ENCODE measurements at places on chromosomes 1 and 21.
A peak's percentile ranks its signal among the peaks of the same experiment; 100 is the strongest.

GRCh38 chr1:202282596-202283283 lies 59.0 kb downstream of the UBE2T start:
- no peak for DNase-seq

DNA sequence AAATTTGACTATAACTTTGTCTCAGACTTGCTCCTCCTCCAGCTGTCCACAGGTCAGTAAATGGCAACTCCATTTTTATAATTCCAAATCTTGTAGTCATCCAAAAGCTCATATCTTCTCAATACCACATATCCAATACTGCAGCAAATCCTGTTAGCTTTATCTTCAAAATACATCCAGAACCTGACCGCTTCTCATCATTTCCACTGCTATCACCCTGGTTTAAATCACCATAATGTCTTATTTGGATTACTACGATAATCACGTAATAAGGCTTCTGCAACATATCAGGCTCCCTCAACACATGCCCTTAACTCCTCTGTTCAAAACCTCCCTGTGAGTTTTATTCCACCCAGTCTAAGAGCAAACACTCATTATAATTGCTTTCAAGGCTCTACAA lies 34.5 kb downstream of the ERO1B start:
- no peak for DNase-seq

DNA sequence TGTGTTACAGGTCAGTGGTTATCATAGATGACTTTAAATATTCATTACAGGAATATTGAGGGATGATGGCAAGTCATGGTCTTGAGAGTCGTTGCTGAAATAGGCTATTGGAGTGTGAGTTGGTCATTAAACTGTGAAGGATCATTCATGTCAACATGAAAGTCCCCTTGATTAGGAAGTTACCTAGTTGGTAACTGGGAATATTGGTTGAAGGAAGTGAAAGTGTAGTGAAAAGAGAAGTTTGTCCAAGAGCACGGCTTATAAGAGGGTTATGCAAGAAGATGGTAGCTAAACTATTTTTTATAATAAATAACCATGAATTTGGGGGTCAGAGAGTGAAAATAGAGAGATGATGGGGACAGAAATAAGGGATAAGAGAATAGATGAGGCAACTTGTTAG lies 16.9 kb downstream of the CRB1 start:
- DNase-seq: no peak

DNA sequence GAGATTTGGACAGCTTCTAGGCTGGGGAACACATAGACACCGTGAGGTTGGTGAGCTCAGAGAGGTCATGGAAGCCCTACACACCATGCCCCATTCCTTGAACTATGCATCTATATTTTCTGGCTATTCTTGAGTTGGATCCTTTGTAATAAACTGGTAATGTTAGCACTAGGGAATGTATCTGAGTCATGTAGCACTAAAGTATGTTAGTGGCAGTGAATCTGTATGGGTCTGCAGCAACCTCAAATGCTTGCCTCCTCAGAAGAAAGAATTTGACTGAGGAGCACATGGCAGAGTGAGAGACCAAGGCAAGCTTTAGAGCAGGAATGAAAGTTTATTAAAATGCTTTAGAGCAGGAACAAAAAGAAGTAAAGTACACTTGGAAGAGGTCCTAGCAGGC lies 43.7 kb upstream of the LRRC7 start:
- no peak for DNase-seq

DNA sequence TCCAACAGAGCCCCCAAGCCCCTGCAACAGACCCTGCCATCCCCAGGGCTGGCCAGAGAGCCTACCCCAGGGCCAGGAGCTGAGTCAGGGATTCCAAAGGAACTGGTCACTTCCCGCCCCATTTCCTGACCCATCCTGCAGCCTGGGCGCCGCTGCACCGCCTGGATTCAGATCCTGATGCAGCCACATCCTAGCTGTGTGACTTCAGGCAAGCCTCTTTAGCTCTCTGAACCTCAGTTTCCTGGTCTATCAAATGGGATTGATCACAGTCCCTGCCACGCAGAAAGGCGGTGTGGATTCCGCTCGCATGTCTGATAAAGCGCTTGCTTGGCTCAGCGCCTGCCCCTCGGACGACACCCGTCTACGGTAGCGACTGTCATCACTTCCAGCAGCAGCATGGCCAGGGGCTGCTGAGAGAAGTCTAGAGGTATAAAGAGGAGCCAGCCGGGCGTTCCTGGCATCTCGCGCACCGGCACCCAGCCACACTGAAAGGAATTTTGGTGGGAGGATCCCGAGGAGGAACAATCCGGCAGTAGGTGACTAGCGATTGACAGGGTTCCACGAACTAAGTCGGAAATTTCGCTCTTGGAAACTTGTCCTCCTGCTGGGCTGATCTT lies 10.1 kb downstream of the EPHA2 start:
- no peak for DNase-seq

DNA sequence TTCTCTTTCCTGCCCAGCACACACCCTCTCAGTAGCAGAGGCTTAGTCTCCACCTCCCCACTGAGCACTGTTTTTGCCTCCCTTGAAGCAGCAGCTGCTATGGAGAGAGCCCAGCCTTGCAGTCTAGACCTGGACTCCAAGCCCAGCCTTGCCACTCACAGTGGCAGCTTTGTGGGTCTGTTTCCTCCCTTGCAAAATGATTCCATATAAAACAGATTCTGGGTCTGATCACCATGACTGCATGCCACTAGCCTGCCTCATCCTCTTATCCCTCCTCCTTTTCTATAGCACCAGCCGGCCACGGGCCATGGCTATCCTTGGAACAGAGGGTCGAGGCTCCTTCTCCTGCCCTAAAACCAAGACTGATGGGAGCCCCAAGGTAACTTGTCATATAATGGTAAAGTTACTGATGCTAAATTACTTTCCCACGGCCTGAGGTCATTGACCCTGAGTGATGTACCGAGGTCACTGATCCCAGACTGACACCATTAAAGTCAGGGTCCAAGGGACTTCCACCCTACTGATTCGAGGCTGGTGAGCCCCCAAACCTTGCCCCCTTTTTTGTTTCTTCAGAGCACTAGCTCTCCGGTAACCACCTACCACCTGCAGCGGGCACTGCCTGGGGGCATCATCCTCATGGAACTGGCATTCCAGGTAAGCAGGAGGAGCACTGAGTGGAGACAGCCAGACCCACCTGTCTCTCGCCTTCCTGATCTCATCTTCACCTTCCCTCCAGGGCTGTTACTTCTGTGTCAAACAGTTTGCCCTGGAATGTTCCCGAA lies 7.9 kb downstream of the HYI start:
- no peak for DNase-seq

GRCh38 chr1:207070811-207071210 lies 17.7 kb downstream of the PFKFB2 start:
- DNase-seq: no peak

- DNase-seq: no peak
Measured at GRCh38 chr1:66372522-66373101, 161.3 kb upstream of the SGIP1 start.

- no peak for DNase-seq
Measured at GRCh38 chr1:7562729-7563605, 208.1 kb upstream of the VAMP3 start.

DNA sequence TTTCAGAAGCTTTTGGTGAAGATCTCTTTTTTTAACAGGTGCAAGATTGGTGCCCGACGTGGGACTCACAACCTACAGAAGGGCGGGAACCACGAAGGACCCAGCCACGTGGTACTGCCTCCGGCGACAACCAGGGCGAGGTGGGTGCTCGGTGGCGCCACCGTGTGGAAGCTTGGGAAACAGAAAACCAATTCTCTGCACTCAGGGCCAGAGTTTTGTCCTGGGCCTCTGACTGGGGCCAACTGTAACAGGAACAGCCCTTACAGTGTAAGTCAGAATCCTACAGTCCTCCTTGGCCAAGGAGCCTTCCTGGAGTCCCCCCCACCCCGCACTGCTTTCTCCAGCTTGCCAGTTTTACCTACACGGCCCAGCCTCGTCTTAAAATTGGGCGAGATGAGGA lies 11.6 kb upstream of the S100A7A start:
- peak; percentile 47 for DNase-seq

DNA sequence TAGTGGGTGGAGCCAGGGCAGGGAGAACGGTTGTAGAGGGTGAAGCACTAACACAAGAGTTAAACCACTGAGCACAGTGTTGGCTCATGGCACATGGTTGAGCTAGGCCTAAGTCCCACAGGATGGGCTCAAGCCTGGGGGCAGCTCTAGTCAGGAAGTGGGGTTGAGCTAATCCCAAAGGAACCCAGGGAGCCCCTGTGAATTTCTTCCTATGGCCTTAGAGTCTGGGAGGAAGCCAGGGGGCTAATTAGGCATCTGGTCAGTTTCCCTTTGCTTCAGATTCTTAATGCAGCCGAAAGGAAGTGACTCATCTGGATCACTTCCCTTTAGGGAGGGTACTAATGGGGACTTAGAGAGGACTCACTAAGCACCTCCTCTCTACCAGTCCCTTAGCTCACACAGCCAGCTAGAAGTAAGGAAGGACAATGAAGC lies 10.1 kb downstream of the CFAP45 start:
- peak; percentile 85 for DNase-seq

- no peak for DNase-seq
Measured at GRCh38 chr1:21575351-21575942, 66.2 kb downstream of the ALPL start.

DNA sequence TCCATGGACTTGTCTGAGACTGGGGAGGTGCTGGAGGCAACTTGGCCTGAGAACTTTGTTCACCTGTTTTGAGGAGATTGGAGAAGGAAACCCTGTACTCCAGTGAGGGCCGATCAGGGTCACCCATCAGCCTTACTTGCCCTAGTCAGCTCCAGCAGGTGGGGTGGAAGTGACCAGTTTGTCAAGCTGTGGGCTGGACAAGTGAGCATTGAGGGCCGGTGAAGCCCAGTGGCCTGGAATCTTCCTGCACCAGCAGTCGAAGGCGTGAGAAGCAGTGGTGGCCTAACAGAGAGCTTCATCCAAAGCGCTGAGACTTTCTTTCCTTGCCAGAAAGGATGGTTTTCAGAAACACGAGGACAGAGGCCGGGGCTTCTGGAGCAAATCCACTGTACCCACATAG lies 9.6 kb downstream of the SLC37A1 start:
- no peak for DNase-seq

DNA sequence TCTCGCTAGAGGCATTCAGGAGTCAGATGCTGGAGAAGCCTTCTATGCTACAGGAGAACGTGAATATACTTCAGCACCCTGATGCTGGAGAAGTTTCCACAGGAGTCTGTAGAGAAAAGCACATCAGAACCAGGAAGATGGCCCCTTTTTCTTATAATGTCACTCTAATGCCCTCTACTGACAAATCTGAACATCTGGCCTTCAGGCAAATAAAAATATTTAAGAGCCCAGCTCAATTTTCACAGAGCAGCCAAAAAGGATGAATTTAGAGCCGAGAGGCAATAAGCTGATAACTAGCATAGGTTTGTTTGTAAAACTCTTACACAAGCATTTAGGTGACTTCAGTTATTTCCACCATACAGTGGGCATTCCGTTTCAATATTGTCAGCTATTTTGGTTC lies 3.8 kb upstream of the RRP15 start:
- no peak for DNase-seq

DNA sequence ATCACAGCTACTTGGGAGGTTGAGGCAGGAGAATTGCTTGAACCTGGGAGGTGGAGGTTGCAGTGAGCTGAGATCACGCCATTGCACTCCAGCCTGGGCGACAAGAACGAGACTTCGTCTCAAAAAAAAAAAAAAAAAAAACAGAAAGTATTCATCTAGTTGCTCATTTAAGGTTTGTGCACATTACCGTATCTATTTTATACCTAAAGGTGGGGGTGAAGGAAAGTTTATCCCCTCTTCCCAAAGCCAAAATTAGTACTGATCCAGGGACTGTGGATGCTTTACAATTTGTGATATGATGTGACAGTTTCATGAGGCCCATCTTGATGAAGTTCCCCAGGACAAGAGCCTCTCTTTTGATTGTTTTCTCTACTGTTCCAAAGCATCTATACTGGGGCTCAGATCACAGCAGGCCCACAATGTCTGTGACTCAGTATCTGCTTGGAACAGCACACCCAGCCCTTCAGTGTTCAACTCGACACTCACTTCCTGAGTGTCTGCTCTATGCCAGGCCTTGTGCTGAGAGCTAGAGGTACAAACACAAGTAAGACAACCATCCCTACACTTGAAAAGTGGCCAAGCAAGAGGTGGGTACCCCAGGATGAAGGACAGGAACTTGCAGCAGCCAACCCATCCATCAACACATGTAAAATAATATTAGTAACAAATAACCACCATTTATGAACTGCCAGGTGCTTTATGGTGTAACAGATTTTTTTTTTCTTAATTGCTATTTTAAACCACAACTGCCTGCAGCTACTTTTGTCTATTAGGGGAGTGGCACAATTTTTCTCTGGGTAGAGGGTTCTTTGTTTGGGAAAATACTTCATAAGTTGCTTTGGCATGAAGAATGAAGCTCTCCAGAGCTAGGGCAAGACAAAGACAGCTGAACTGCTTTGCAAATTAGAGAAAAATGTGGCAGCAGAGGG lies 29.0 kb upstream of the KHDRBS1 start:
- no peak for DNase-seq

DNA sequence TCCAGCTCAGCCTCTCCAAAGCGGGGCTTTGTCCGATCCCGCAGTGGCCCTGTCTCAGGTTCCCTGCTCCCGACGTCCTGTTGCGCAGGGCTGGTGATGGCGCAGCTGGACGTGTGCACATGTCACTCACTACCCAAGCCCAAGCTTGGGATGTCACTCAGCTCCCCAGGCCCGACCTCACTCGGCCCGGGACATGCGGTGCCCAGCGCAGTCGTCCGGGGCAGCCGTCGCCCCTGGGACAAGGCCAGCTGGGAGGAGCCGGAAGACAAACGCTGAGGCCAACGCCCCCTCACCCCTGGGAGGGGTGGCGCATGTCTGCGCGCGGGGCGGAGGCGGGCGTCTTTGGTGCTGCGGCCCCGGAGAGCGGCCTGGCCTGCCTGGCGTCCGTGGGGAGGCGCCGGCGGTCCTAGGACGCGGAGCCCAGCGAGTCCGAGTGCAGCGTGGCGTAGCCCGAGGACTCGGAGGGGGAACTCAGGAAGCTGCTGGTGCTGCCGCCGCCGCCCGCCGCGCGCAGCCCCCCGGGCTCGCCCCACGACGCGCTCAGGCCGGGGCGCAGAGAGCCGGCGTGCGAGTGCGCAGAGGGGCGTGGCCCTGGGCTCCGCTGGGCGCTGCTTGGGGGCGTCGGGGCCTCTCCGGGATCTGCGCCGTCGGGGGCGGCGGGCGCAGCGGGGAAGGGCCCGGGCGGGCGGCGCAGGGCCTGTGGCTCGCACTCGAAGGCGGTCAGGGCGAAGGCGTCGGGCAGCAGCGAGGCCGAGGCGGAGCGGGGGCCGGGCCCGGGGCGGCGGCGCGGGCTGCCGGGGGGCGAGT lies 5.2 kb downstream of the HES3 start:
- no peak for DNase-seq

GRCh38 chr1:172254521-172255222 lies 165.8 kb upstream of the C1orf105 start:
- DNase-seq: no peak
